ENCODE measurements at places on chromosomes 12 and 14.

DNA sequence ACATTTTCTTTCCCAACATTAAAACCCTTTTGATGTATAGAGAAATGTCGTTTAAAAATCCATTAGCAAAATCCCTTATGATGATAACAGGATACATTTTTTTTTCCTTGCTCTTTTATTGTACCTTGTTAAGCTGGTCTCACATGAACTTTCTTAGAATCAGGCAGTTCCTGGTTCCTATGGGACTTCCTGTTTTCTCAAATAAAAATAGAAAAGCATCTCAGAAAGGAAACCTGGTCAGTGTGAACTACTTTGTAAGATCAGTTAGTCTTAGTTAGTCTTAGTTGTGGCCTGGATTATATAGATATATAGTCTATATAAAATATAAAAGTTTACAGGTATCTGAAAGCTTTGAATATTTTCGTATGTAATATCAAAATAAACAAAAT lies 40.3 kb downstream of the LEMD3 start:
- DNase-seq = no peak

DNA sequence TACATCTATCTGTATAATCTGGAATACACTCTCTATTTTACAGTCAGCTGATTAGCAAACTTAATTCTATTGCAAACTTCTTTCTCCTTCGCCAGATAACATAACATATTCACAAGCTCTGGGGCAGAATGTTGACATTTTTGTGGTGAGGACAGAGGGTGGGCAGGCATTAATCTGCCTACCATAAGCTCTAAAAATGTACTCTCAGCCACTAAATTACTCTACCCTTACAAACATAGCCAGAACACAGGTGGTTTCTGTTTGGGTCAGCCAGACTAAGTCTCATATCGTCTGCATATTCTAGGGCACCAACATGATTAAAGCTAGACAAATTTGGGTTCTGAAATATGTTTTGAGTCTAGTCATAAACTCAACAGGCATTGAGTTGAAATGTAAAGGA lies 90.1 kb downstream of the SLC6A15 start:
- DNase-seq = no peak

DNA sequence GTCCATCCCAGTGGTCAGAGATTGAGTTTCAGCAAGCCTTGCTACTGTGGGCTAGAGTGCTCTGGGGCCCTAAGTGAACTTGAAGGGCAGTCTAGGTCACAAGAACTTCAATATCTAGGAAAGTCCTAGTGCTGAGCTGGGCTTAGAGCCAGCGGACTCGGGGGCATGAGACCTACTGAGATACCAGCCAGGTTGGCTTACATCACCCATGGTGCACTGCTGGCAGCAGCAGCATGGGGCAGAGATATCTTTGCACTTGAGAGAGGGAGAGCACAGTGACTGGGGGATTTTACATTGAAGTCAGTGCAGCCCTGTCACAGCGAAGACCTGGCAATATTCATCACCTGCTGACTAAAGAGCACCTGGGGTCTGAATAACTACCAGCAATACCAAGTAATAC lies 158.3 kb upstream of the PRKD1 start:
- no peak for DNase-seq

GRCh38 chr12:107702106-107702505 lies 16.5 kb downstream of the PWP1 start:
- DNase-seq = no peak

GRCh38 chr12:111359231-111359913 lies 9.5 kb downstream of the PHETA1 start:
- DNase-seq = no peak

- no peak for DNase-seq
Observed at GRCh38 chr14:87892763-87893162, 100.2 kb downstream of the GALC start.

DNA sequence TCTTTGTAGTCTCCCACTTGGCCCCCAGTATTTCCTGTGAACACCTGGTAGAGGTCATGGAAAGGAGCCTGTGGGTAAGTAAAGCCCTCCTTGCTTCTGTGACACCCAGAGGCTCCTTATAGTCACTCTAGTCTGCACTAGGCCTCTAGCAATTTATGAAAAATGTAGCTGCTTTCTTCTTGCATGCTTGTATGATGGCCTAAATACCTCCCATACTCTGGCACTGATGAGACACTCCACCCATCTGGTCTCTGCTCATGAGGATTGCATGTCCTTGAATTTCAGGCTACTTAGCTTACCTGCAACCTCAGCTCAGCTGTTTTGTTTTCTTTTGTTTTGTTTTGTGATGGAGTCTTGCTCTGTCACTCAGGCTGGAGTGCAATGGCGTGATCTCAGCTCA lies 4.6 kb upstream of the A2ML1 start:
- no peak for DNase-seq

DNA sequence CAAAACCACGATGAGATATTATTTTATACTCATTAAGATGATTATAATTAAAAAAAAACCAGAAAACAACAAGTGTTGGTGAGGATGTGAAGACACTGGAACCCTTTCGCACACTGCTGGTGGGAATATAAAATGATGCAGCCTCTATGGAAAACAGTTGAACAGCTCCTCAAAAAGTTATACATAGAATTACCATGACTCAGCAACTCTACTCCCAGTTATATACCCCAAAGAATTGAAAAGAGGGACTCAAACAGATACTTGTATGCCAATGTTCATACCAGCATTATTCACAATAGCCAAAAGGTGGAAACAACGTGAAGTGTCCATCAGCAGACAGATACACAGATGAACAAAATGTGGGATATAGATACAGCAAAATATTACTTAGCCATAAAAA lies 53.1 kb downstream of the TAOK3 start:
- DNase-seq = no peak

DNA sequence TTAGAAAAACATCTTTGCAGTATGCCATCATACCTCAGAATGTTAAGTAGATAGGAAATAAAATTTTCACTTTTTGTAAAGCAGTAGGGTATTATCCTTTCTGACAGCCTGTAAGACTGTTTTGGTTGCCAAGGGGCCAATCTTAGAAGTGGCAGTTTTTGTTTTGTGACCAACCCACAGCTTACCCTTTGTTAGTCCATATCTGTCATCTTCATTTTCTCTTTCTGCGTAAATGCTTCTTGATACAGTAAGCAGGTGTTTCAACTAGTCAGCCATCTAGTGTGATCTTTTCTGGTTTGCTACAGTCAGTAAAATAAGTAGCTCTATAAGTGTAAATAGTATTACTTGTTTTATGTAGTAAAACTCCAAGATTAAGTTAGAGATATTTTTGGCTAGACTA lies 8.8 kb downstream of the PPM1A start:
- DNase-seq = no peak

DNA sequence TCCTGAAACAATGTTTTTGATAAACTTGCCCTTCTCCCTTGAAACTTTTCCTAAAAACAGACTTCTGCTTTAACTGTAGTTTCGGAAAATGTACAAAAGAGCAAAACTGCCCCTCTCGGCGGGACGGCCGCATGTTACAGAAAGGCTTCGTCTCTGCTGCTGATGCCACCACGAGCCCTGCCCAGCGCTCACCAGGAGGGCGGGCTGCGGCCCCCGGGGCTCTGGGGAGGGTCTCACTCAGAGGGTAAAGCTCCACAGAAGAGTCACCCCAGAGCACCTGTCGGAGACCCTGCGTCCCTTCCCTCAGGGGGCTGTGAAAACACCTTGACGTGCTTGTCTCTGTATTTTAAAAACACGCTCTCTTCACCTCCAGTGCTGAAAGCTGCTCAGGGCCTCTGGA lies 12.5 kb upstream of the GOLGA3 start:
- no peak for DNase-seq

GRCh38 chr14:99236386-99237138 lies 35.4 kb downstream of the BCL11B start:
- no peak for DNase-seq

DNA sequence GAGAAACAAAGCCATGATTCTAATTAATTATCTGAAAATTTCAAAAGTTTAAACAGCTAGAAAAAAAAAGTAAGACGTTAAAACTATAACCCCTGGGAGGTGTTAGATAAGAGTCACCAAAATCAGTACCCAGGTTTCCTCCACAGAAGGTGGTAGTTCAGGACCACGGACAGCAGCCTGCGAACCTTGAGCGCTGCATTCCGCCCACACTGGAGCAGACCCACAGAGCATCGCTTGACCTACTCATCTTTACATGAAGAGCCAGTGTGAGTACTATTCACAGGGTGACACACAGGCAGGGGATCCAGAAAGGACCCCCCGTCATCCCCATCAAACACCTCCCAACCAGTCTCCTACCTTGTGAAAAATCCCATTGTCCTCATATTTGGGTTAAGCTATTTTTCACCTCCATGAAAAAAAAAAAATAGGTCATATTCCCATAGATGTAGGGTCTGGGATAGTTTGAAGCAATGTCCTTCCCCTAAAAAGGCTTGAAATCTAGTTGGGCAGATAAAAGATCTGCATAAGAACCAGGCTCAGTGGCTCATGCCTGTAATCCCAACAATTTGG lies 8.8 kb upstream of the CHGA start:
- DNase-seq = no peak

DNA sequence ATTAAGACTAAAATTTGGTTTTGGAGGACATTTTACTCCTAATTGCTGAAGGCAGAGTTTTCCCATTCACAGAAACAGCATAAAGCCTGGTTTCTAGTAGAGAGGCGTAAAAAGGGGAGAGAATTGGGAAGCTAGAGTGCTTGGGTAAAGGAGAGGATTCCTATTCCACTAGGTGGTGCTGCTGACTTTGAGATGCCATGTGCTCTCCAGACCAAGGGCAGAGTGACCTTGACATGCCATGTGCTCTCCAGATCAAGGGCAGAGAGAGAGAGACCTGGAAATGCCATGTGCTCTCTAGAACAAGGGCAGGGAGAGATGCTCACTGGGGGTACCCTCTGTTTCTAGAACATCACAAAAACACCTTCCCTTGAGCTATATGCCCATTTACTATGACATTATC lies 176.2 kb upstream of the PDZRN4 start:
- no peak for DNase-seq

DNA sequence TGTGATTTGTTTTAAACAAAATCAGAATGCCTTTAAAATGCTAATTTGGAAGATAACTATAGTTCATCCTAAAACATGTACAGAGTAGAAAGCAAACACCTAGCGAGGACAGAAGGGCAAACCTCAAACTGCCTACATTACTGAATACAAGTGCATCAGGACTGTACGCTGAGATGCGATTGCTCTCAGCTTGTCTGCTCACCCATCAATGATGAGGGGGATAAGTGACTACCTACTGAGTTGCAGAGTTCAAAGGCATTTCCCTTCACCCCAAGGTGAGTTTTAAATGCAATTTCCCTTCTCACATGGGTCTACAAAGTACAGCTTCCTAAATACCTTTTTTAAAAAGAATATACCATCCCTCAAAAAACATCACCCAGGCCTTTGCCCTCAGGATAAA lies 52.9 kb downstream of the PHLDA1 start:
- no peak for DNase-seq

- DNase-seq = no peak
Observed at GRCh38 chr14:24783791-24784190, 149.8 kb upstream of the GZMB start.

DNA sequence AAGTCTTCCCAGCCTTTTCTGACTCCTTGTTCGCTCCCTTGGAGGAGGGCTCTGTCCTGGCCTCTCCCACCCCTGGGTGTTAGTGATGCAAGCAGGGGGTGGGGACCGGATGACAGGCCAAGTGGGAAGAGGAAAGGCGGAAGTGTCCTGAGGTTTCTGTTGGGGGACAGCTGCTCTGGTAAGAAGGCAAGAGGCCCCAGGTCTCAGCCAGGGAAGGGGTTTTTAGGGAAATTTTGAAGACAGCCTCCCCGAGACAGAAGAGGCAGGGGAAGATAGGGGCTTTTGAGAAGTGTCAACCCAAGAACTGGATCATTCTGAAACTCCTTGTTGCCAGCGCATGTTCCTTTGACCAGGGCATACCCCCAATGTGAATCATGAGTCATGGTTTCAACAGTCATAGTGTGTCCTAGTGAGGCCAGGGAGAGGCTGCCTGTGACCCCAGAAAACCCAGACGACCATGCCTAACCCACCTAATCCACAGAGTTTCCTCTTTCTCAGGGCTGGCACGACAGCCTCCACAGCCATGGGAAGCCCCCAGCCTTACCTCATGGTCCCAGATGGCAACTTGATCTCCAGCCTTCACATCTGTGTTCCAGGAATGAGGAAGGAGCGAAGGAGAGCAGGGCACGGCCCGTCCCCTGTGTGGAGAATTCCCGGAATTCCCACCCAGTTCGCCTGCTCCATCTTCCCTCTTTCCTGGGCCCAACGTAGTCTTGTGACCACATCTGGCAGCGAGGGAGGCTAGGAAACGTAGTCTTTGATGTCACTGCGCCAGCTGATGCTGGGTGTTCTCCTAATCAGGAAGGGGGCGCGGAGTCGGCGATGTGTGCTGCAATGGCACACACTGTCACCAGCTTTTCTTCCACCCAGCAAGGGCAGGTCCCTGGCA lies 4.9 kb upstream of the GPR132 start:
- DNase-seq = peak; percentile 74

DNA sequence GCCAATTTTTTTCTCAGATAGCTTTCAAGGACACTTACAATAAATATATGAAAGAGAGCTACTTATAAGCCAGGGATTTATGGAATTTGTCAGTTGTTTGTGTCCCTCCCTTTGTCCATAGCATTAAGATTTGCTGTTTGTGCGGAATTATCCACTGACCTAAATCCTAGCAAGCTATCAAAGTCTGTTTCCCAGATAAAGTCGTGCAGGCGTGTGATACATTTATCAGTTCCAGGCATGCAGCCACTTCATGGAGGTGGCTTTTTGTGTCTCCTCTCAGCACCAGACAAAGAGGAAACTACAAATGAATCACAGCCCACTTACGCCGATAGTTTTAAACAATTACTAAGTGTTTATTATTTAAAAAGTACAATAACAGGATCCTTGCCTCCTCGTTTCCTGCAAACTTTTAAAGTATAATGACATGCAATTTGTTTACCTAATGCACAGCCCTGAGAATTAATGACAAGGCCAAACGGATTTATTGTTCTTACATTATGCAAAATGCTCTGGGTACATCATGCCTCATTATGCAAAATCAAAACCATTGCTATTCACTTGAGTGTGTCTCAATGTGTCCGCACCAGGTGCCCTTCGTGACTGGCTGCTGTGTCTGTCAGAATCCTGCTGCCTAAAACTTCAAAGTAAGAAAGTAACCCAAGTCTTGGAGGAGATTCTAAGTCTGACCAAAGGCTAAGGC lies 423.2 kb downstream of the GLT1D1 start:
- DNase-seq = no peak

GRCh38 chr14:96060186-96060933 lies 21.2 kb downstream of the C14orf132 start:
- no peak for DNase-seq

- DNase-seq = no peak
Observed at GRCh38 chr12:23585782-23586163, 363.7 kb downstream of the SOX5 start.
